ENCODE measurements at places on chromosomes 13 and 19.

- H3K4me3 ChIP-seq = no peak overlapping the region
- no peak for DNase-seq
- no peaks in the 10 kb centered on the region for H3K36me3 ChIP-seq
- no peaks in the 10 kb centered on the region for H3K27me3 ChIP-seq
- no peak overlapping the region for H3K27ac ChIP-seq
Observed at GRCh38 chr13:114042066-114042815, 68.4 kb upstream of the C13orf46 start.

GRCh38 chr19:15402411-15403150, 16.2 kb downstream of the AKAP8L start:
- peaks cover 41% of the 10 kb centered on the region for H3K4me1 ChIP-seq
- peaks cover 66% of the 10 kb centered on the region for H3K36me3 ChIP-seq
- H3K27ac ChIP-seq = no peak overlapping the region
- no peaks in the 10 kb centered on the region for H3K27me3 ChIP-seq
- H3K4me3 ChIP-seq = no peak overlapping the region

- DNase-seq = no peak
- no peak overlapping the region for H3K27ac ChIP-seq
- H3K27me3 ChIP-seq = no peaks in the 10 kb centered on the region
- no peaks in the 10 kb centered on the region for H3K4me1 ChIP-seq
Observed at GRCh38 chr13:112074139-112074865, 7.4 kb downstream of the SOX1 start.

DNA sequence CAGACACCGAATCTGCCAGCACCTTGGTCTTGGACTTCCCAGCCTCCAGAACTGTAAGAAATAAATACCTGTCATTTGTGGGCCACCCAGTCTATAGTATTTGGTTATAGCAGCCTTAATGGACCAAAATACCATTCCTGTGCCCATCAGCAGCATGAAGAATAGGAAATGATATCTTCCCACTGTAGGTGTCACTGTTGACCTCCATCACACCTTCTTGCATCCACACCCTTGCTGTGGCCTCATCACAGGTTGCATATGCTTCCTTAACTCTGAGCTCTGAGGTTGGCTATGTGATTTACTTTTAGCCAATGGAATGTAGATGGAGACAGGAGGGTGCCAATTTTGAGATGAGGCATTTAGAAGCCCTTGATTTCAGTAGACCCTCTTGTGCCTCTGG, 242.0 kb upstream of the TSHZ3 start:
- no peak overlapping the region for H3K4me3 ChIP-seq
- no peaks in the 10 kb centered on the region for H3K36me3 ChIP-seq
- no peaks in the 10 kb centered on the region for H3K27me3 ChIP-seq

GRCh38 chr19:19034204-19034624, 811 bp downstream of the ARMC6 start:
- H3K27me3 ChIP-seq = no peaks in the 10 kb centered on the region
- H3K4me1 ChIP-seq = peaks cover 14% of the 10 kb centered on the region
- peaks cover 15% of the 10 kb centered on the region for H3K36me3 ChIP-seq
- peak overlapping the region; percentile 95 for H3K27ac ChIP-seq
- H3K4me3 ChIP-seq = peak overlapping the region; percentile 96

GRCh38 chr19:30522341-30522740, 150.2 kb downstream of the ZNF536 start:
- no peaks in the 10 kb centered on the region for H3K4me1 ChIP-seq
- H3K27ac ChIP-seq = no peak overlapping the region
- no peak for DNase-seq
- no peaks in the 10 kb centered on the region for H3K36me3 ChIP-seq
- H3K4me3 ChIP-seq = no peak overlapping the region

- no peaks in the 10 kb centered on the region for H3K36me3 ChIP-seq
- DNase-seq = no peak
- no peaks in the 10 kb centered on the region for H3K4me1 ChIP-seq
- no peaks in the 10 kb centered on the region for H3K27me3 ChIP-seq
- H3K27ac ChIP-seq = no peak overlapping the region
Observed at GRCh38 chr13:40047322-40047771, 391.9 kb downstream of the COG6 start.
